ELF-1 (cell line): ENCODE measurements at places on chromosomes 2 and 18.

DNA sequence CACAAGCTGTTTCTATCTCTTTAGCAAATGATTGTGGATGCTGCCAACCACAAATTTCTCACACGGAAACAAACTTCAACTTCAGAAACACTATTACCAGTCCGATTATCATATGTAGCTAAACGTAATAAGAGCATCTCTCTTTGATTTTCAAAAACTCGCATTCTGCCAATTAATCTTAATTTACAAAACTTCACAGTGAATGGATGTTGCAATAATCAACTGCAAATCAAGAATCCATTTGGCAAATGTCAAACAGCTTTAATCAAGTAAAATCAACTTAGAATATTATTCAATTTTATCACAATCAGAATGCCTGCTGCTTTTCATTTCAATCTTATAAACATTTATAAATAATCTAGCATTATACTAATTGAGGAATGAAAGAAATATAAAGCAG is 54.2 kb downstream of the DTNB start:
- no peak for DNase-seq

GRCh38 chr2:215917953-215918620 is 95.3 kb downstream of the MREG start:
- DNase-seq: peak; percentile 68

GRCh38 chr18:3554811-3555427 is 104.9 kb downstream of the TGIF1 start:
- no peak for DNase-seq

DNA sequence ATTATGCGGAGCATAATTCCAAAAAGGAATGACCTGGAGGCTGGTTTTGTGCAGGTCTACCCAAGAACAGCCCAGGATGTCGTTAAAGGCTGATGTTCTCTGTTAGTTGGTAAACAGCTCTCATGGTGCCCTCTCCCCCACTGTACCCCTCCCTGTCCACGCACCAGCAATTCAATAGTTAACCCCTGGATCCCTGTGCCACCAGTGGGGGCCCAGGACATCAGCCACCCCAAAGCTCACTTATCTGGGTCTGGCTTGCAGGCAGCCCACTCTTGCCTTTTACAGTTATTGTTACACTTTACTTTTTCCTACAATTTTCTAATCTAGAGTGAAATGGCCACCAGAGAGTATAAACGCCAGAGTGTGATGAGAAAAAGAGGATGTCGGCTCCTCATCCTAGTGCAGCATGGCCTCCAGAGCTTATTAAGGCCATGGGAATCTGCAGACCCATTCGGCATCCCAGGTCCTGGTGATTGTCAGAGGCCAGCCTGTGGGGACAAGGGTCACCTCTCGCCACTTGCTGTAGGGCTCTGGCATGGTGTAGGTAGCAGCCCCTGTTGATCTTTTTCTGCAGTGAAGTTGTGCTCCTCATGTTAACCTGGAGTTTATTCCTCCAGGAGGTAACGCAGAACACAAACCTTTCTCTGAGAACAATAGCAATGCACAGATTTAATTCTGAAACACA is 30.3 kb downstream of the TWIST2 start:
- no peak for DNase-seq
